Mesothelial cell of epicardium (in vitro differentiated cells): ENCODE measurements at places on chromosomes 6 and 20. TPM values are rescaled to one million over a fixed set of nuclear protein-coding genes. Genes with fewer than 3 reads are reported as not detected.
A peak's percentile ranks its signal among the peaks of the same experiment; 100 is the strongest.

Gene F13A1
- total RNA-seq, result 0.18 to 0.56 TPM (median 0.25 TPM) in 3 replicates

DNA sequence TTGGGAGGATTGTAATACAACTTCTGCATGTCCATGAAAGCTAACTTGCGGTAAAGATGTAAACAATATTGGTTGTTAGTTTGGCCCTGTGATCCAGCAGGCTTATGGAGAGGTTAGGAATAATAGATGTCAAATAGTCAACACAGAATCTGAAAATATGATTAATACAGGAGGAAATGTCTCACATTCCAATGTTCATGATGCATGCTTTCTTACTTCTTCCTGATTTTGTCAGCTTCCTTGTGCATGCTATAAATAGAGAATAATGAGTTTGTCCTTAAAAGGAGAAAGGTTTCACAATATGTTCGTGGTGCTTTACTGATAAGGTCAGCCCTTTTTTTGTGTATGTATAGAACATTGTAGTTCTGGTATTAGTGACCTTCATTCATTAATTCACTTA lies 136.7 kb downstream of the MMUT start:
- H3K36me3 ChIP-seq, result no peaks in the 10 kb centered on the region
- no peak overlapping the region for H3K4me3 ChIP-seq
- H3K4me1 ChIP-seq, result peaks cover 10% of the 10 kb centered on the region
- no peaks in the 10 kb centered on the region for H3K27me3 ChIP-seq
- no peak for DNase-seq

- peaks cover 18% of the 10 kb centered on the region for H3K4me1 ChIP-seq
- H3K4me3 ChIP-seq, result no peak overlapping the region
- no peaks in the 10 kb centered on the region for H3K27me3 ChIP-seq
- H3K27ac ChIP-seq, result peak overlapping the region; percentile 73
These were observed 48.5 kb upstream of the HACE1 start for GRCh38 chr6:104908031-104908887.

DNA sequence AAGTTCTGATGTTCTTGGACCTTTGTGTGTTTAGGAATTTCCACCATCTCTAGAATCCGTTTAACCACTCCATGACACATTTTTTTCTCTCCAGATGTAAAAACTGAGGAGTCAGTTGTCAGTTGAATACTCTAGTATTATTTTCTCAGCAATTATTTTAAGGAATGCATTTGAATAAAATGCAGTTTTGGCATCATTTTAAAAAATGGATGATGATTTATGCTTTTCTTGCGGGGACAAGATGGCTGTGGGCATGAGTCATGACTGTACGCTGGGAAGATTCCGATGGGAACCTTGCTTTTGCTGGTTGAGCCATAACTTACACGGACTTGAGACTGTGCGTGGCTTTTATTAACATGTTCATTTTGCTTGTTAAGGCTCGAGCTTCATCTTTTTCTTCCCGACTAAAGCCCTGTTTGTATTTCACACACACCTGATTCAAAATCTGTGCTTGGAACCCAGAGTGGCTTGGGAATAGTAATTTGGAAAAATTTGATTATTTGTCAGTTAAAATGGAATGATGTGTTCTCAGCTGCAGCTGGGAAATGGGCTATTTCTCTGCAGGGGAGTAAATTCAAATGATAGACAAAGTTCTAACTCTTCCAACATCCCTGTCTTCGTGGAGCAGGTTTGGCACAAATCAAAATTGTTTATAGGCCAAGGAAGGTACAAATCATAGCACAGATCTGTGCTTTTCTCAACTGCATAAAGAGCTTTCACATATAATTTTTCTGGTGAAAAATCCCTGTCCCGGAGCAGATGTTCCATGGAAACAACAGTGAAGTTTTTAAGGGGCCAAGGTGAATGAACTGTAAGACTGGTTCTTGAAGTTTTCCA lies 470.5 kb upstream of the JAG1 start:
- H3K4me1 ChIP-seq, result peaks cover 4% of the 10 kb centered on the region
- H3K4me3 ChIP-seq, result no peak overlapping the region
- H3K27me3 ChIP-seq, result peaks cover 10% of the 10 kb centered on the region
- H3K27ac ChIP-seq, result no peak overlapping the region
- DNase-seq, result no peak

- H3K4me3 ChIP-seq, result no peak overlapping the region
- DNase-seq, result no peak
- H3K36me3 ChIP-seq, result peaks cover 24% of the 10 kb centered on the region
These were observed 862.3 kb upstream of the CITED2 start for GRCh38 chr6:140236732-140237131.

- H3K36me3 ChIP-seq, result no peaks in the 10 kb centered on the region
- H3K27ac ChIP-seq, result no peak overlapping the region
- peaks cover 49% of the 10 kb centered on the region for H3K27me3 ChIP-seq
- H3K4me1 ChIP-seq, result no peaks in the 10 kb centered on the region
These were observed 87.9 kb downstream of the CEP57L1 start for GRCh38 chr6:109183109-109183650.

DNA sequence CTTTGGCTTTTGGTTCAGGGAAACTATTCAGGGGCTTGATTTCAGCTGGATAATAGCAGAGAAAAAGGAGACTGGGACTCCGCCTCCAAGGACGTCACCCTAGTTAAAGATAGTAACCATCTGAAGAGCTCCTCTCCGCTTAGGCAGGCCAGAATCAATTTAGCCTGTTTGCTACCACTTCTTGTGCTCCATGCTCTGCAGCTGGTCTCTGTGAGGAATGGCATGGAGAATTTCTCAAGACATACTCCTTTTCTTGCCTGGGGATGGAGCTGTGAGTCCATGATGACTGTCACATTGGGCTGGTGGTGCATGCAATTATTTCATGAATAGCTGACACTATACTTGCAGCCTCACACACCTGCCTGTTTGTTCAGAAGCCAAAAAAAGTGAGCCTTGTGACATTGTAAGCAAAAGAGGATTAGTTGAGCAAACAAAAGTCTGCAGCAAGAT lies 61.4 kb downstream of the TXLNB start:
- H3K27ac ChIP-seq, result no peak overlapping the region
- no peaks in the 10 kb centered on the region for H3K4me1 ChIP-seq
- no peak overlapping the region for H3K4me3 ChIP-seq
- H3K36me3 ChIP-seq, result peaks cover 5% of the 10 kb centered on the region

DNA sequence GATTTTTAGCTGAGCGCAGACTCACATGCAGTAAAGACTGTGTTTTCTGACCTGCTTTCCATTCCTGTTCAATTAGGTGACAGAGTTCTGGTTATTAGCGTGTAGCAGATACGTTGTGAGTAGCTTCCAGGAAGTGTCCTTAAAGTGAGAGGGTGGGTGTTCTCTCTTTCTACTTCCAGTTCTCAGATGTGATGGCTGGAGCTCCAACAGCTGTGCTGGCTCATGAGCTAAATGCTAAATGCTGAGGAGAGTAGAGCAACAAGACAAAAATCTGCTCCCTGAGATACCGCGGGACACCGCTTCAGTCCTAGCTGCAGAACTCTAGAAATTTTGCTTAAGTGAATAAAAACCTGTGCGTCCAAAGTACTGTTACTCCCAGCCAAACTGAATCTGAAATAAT lies 38.2 kb upstream of the FYN start:
- peaks cover 2% of the 10 kb centered on the region for H3K27me3 ChIP-seq
- DNase-seq, result no peak
- no peaks in the 10 kb centered on the region for H3K36me3 ChIP-seq
- no peak overlapping the region for H3K4me3 ChIP-seq
- no peak overlapping the region for H3K27ac ChIP-seq
- H3K4me1 ChIP-seq, result no peaks in the 10 kb centered on the region

- H3K4me3 ChIP-seq, result no peak overlapping the region
- H3K36me3 ChIP-seq, result no peaks in the 10 kb centered on the region
- H3K27me3 ChIP-seq, result no peaks in the 10 kb centered on the region
- no peaks in the 10 kb centered on the region for H3K4me1 ChIP-seq
These were observed 612.5 kb upstream of the HS3ST5 start for GRCh38 chr6:114955363-114955762.

- H3K4me3 ChIP-seq, result no peak overlapping the region
- H3K27me3 ChIP-seq, result peaks cover 7% of the 10 kb centered on the region
- DNase-seq, result no peak
- no peaks in the 10 kb centered on the region for H3K36me3 ChIP-seq
These were observed 78.3 kb downstream of the TBX18 start for GRCh38 chr6:84685983-84686584.

- H3K27me3 ChIP-seq, result no peaks in the 10 kb centered on the region
- peak overlapping the region; percentile 33 for H3K4me3 ChIP-seq
- H3K36me3 ChIP-seq, result no peaks in the 10 kb centered on the region
- H3K27ac ChIP-seq, result peak overlapping the region; percentile 90
- H3K4me1 ChIP-seq, result peaks cover 31% of the 10 kb centered on the region
These were observed 22.2 kb downstream of the HLA-A start for GRCh38 chr6:29964518-29964886.

- no peaks in the 10 kb centered on the region for H3K36me3 ChIP-seq
- no peaks in the 10 kb centered on the region for H3K4me1 ChIP-seq
- no peak for DNase-seq
These were observed 56.3 kb upstream of the AFDN start for GRCh38 chr6:167770291-167770955.

- peak overlapping the region; percentile 10 for H3K4me3 ChIP-seq
- peak overlapping the region; percentile 37 for H3K27ac ChIP-seq
- no peaks in the 10 kb centered on the region for H3K27me3 ChIP-seq
- peaks cover 20% of the 10 kb centered on the region for H3K4me1 ChIP-seq
- DNase-seq, result no peak
These were observed 170.2 kb upstream of the ZNF217 start for GRCh38 chr20:53763707-53764414.

- no peaks in the 10 kb centered on the region for H3K27me3 ChIP-seq
- peak overlapping the region; percentile 100 for H3K27ac ChIP-seq
- DNase-seq, result no peak
These were observed 296 bp downstream of the DZANK1 start for GRCh38 chr20:18466574-18466893.

DNA sequence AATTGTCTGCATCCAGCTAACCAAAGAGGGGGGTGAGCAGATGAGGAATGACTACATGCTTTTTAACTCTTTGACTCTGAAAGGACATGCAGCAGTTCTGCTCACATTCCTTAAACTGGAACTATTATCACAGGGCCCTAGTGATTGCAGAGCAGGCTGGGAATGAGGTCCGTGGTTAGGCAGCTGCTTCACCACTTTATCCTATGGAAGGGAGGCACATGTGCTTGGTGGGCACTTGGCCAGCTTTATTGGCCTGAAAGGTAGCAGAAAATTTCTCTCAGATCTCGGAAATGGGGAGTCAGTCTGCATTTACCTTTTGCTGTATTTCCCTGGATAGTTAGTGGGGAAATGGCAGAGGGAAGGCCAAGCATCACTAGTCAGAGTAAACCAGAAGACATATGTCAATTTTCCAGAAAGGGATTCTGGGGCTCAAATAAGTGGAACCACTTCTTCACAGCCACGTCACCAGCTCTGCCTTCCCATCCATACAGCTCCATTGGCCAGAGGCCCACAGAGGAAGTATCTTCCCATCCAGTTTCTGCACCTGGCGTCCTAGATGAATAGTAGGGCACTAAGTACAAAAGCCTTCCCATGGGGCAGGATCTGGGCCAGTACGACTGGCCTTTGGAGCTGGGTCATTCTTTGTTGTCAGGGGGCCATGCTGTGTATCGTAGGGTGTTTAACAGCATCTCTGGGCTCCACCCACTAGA lies 444.8 kb downstream of the PTPRT start:
- no peak overlapping the region for H3K27ac ChIP-seq
- no peak for DNase-seq
- no peaks in the 10 kb centered on the region for H3K27me3 ChIP-seq
- H3K36me3 ChIP-seq, result no peaks in the 10 kb centered on the region

- peaks cover 6% of the 10 kb centered on the region for H3K4me1 ChIP-seq
- no peaks in the 10 kb centered on the region for H3K27me3 ChIP-seq
- H3K36me3 ChIP-seq, result peaks cover 12% of the 10 kb centered on the region
- no peak overlapping the region for H3K4me3 ChIP-seq
- no peak overlapping the region for H3K27ac ChIP-seq
These were observed 150.3 kb downstream of the PTPRK start for GRCh38 chr6:128370072-128370471.

DNA sequence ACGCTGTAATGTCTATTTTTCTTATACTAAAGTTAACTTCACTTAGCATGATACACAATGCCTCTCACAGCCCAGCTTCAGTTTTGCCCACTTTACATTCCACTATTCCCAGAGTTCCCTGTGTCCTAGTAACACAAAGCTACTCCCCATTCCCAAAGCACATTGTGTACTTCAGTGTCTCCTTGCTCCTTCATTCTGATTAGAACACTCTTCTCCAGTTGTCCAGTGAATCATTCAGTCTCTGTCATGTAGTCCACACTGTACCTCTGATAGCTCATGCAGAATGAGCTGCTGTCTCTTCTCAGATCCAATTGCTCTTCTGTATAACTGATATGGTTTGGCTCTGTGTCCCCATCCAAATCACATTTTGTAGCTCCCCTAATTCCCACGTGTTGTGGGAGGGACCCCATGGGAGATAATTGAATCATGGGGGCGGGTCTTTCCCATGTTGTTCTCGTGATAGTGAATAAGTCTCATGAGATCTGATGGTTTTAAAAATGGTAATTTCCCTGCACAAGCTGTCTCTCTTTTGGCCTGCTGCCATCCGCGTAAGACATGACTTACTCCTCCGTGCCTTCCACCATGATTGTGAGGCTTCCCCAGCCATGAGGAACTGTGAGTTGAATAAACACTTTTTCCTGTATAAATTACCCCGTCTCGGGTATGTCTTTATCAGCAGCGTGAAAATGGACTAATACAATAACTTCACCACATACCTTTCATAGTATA lies 2.1 kb upstream of the TMX4 start:
- no peak for DNase-seq
- H3K4me3 ChIP-seq, result no peak overlapping the region
- no peaks in the 10 kb centered on the region for H3K27me3 ChIP-seq
- H3K36me3 ChIP-seq, result no peaks in the 10 kb centered on the region
- no peak overlapping the region for H3K27ac ChIP-seq

DNA sequence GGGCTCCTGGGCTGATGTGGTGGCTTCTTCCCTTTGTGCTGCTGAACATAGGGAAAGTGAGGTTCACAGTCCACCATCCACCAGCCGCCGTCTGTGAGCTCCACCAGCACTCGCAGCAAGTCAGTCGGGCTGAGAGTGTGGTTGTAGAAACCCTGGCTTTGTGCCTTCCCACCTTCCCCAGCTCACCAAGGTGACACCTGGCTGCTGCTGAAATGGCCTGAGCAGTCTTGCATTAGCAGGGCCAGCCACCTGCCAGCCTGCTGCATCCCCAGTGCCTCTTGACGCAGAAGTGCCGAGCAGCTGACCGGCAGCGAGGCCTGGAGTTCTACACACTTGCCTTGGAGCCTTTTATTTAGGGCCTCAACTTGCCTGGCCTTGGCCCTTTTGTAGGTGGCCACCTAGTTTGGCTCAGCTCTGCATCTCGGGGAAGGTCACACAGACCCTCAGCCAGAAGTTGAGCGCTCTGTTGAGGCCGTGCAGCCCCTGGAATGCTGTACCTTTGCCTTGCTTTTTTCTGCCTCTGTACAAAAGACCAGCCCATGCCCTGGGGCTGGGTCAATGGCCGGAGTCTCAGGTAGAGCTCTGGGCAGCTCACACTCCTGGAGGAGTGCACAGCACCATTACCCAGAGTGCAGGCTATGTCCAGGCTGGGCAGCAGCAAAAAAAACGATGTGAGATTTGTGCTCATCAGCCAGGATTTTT lies 76.5 kb downstream of the PTPN1 start:
- H3K4me3 ChIP-seq, result no peak overlapping the region
- no peaks in the 10 kb centered on the region for H3K27me3 ChIP-seq
- no peak overlapping the region for H3K27ac ChIP-seq
- no peaks in the 10 kb centered on the region for H3K4me1 ChIP-seq
- no peak for DNase-seq
- H3K36me3 ChIP-seq, result peaks cover 12% of the 10 kb centered on the region
